ENCODE measurements at places on chromosomes 13 and 19.

DNA sequence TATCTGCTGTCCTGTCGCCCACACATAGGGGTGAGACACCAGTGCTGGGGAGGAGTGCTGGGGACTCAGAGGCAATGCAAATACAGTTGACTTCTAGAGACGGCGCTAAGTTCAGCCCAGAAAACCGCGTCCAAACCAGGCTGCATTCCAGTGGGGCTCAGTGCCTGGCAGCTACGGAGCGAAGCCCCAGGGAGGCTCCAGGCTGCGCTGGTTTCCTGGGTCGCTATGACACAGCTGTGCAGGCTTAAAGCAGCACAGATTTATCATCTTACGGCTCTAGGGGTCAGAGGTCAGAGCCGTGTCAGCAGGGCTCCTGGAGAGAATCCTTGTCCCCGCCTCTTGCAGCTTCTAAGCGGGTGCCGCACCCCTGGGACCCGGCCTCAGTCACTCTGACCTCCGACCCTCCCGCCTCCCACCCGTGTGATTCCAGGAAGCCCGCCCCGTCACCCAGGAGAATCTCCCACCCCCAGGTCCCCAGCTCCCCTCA, 61.6 kb downstream of the ANKRD10 start:
- peak; percentile 45 for DNase-seq

DNA sequence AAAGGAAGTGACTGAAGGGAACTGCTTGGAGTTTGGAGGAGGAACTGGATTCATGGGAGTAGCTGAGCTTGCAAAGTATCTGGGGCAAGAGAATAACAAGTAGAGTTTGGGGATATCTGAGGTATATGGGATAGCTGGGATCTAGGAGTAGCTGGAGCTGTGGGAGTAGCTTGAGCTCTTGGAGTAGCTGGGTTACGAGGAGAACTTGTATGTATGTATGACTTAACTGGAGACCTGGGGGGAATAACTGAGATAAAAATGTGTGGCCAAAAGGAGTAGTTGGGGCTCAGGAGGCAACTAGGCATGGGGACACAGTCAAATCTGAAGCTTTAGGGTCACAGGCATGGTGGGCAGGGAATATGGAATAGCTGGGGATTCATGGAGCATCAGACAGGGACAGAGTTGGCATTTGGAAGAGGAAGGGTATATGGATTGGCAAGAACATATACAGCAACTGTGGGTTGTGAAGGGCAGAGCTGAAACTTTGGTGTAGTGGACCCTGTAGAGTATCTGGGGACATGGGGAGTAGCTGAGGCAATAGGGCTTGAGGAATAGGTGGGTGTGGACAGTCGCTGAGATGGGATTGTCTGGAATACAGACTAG, 18.6 kb downstream of the ANKRD24 start:
- no peak for DNase-seq

GRCh38 chr19:43765109-43765876, 10.5 kb upstream of the SMG9 start:
- DNase-seq, result no peak

DNA sequence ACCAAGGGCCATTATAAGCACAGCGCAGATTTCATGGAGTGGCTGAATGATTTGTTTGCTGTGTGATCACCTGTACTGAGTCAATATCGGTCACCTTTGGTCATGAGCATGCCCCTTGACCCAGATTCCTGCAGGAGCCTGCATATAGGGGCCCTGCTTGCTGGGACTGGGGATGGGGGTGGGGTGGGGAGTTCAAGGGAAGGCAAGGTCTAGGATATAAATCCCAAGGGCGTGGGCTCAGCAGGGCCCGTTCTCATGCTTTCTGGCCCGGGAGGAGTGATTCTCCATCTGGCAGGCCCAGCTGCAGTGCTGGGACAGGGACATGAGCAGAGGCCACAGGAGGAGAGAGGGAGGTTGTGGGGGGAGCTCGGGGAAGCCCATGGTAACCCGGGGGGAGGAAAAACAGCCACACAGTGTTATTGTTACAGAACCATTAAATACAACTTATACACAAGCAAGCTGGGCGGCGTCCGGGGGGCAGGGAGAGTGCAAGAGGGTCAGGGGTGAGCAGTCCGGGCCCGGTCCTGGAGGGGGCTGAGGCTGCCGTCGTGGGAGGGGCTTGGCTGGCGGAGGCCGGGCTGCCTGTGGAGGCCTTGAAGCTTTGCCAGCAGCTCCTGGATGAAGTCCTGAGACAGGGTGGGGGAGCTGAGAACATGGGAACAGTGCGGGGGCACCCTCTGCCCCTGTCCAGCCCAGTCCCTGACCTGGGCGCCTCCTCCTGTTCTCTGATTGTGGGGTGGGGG, 5.2 kb downstream of the PPP1R14A start:
- DNase-seq, result peak; percentile 89

DNA sequence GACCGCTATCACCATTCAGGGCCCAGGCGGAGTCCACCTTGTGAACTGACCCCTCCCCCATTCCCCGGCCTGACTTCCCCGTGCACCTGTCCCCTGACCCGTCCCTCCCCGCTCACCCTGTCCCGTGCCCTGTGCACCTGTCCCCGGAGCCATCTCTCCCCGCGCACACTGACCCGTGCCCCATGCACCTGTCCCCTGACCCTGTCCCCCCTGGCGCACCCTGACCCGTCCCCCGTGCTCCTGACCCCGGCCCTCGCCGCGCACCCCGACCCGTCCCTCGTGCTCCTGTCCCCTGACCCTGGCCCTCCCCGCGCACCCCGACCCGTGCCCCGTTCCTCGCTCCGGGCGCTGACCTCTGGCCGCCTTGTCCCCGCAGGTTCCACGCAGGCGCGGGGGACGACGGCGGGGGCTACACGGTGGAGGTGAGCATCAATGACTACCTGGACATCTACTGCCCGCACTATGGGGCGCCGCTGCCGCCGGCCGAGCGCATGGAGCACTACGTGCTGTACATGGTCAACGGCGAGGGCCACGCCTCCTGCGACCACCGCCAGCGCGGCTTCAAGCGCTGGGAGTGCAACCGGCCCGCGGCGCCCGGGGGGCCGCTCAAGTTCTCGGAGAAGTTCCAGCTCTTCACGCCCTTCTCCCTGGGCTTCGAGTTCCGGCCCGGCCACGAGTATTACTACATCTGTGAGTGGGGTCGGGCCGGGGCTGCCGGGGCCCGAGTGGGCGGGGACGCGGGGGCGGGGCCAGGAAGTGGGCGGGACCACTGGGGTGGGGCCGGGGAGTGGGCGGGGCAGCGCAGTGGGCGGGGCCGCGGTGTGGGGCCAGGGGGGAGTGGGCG, 9.7 kb downstream of the EFNA2 start:
- DNase-seq, result no peak

- peak; percentile 75 for DNase-seq
Observed at GRCh38 chr19:46353730-46354528, 7.0 kb downstream of the PPP5C start.

DNA sequence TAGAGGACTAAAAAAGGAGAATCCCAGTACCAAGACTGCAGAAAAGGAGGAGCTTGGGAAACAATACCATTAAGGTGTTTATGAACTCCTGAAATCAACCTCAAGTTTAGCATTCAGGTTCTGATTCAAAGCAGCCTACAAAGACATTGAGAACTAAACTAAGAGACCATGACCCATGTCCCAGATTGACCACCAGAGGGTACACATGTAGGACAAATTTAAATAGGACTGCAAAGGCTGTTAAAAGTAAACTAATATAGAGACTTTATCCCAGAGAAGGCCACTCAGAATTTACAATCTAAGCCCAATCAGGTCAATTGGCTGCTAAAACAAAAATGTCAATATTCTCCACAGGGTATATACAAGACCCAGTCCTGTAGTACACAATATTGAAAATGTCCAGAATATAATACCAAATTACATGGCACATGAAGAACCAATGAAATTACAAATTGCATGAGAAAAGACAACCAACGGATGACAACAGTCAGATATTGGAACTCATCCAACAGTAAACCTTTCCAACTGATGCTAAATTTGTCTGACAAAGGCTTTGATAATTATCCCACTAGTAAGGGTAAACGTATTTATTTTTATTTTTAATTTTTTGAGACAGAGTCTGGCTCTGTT, 682.4 kb downstream of the UQCRFS1 start:
- DNase-seq, result no peak

- DNase-seq, result no peak
Observed at GRCh38 chr13:94656766-94657165, 55.1 kb downstream of the GPR180 start.

GRCh38 chr19:18468517-18468916, 30.6 kb upstream of the ISYNA1 start:
- DNase-seq, result no peak

DNA sequence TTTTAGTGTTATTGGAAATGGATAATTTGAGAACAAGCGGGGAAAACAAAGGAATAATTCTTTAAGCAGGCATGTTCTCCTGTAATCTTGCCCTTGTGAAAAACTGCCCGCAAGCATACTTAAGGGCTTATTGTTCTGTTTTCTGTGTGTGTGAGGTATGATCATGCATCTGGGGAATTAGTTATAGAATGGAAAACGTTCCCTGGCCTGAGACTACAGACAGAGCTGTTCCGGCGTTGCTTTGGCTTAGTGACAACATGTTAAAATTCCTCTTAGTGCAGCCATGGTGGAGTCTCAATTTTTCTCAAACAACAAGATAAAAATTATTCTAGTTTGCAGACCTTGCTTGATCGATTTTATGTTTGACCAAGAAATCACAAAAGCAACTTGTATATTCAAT, 560.2 kb upstream of the SPRY2 start:
- peak; percentile 21 for DNase-seq

- DNase-seq, result no peak
Observed at GRCh38 chr13:33865945-33866344, 48.0 kb downstream of the RFC3 start.

Measured in heart left ventricle (tissue), 16 donors.